GM03348 (cell line): ENCODE measurements at places on chromosomes 13 and 19.

GRCh38 chr19:3095441-3096191 is 1.5 kb downstream of the GNA11 start:
- DNase-seq: peak; percentile 42

DNA sequence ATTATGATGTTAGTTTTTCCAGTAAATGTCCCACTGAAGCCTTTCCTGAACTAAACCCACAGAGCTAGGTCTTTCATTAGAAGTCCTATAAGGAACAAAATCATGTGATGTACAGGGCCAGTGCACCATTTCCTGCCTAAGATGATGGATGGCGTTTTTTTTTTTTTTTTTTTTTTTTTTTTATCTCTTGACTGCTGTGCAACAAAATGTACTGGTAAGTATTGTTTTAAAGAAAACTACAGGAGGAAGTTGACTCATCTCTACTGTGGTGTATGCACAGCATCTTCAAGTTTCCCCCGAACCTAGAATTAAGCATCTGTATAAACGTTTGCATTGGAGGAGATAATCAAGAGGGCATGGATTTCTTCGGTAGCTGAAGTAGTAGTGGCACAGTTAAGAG is 197.5 kb downstream of the NBEA start:
- no peak for DNase-seq

GRCh38 chr19:8096071-8096470 is 43.5 kb downstream of the CCL25 start:
- DNase-seq: no peak

GRCh38 chr19:10144361-10144760 is 24.7 kb upstream of the EIF3G start:
- DNase-seq: no peak
